NCI-H510A treated with DMSO at 0.1 percent for 48 hours (cell line): ENCODE measurements at places on chromosomes 3 and 15.

- DNase-seq: peak; percentile 84
These were observed 229.3 kb upstream of the UBE2E1 start for GRCh38 chr3:23576379-23576959.

GRCh38 chr3:142857056-142857455, 31.8 kb downstream of the PCOLCE2 start:
- peak; percentile 27 for DNase-seq

DNA sequence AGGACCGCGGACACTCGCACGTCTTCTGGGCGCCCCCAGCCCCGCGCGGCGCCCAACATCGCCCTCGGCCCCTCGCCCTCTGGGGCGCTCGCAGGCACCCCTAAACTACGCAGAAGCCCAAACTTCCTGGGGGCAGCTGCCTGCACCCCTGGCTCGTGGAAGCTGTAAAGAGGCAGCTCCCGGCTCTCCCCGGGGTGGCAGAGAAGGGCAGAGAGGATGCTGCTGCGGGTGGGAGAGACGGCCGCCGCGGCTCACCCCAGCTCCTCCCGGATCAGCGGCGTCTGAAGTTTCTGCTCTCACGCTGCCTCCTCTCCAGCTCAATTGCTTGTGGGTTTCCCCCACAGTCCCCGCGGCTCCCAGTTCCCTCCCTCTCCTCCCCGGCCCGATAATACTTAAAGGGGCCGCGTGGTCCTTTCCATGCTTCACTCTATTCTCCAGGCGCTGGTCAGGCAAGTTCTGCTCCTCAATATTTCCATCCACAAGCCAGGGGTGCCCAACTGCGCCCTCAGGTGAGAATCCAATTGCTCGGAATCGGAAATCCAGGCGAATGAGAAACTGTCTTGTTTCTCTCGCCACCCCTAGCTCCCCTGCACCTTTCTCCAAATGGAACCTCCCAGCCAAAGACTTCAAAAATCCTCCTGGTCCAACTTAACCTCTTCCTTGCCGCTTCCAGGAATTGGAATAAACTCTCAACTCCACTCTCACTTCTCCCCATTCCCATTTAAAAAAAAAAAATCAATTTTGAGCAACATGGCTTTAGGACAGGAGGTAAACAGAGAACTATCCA, 748.5 kb downstream of the ROBO1 start:
- DNase-seq: peak; percentile 75

DNA sequence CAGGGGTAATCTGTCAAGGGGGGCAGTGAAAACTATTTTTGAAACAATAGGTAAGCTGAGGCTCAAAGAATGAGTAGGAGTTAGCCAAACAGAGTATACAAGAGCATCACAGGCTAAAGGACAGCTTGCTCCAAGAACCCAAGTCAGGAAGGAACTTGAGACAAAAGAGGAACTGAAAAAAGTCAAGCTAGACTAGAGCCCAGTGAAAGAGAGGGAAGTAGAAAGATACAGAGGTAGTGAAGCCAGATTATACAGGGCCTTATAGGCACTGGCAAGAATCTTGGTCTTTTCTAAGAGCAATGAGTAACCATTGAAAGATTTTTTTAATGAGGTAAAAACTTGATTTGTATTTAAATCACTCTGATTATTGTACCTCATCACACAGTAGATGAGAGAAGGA, 69.9 kb downstream of the FILIP1L start:
- no peak for DNase-seq

GRCh38 chr15:39132070-39132469, 448.8 kb upstream of the THBS1 start:
- DNase-seq: no peak
